ENCODE measurements at places on chromosomes 6 and 20.

DNA sequence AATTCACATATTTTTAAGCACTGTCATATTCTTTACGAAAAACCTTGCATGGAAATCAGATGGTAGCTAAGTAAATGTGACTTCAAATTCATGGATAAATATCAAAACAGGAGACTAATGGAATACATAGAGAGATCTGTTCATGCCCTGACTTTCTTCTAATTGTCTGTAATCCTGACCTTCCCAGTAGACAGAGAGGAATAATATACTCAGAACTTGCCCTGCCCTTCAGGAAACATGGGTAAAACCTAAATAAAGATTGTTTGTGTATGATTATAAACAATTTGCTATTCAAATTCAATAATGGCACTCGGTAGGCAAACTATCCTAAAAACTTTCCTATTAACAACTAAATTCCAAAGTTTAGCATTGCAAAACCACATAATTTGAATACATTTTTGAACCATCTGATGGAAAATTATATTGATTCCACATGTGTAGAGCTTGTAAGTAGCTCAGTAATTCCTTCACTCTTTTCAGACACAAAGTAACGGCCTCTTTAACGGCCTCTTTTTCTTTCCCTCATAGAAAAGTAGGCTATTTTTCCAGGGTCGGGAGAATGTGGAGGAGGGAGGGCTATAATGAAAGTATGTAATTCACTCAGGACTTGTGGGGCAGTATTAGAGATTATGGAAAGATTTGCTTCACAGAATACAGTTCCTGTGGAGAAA is 227.6 kb downstream of the ALDH8A1 start:
- DNase-seq, result no peak

DNA sequence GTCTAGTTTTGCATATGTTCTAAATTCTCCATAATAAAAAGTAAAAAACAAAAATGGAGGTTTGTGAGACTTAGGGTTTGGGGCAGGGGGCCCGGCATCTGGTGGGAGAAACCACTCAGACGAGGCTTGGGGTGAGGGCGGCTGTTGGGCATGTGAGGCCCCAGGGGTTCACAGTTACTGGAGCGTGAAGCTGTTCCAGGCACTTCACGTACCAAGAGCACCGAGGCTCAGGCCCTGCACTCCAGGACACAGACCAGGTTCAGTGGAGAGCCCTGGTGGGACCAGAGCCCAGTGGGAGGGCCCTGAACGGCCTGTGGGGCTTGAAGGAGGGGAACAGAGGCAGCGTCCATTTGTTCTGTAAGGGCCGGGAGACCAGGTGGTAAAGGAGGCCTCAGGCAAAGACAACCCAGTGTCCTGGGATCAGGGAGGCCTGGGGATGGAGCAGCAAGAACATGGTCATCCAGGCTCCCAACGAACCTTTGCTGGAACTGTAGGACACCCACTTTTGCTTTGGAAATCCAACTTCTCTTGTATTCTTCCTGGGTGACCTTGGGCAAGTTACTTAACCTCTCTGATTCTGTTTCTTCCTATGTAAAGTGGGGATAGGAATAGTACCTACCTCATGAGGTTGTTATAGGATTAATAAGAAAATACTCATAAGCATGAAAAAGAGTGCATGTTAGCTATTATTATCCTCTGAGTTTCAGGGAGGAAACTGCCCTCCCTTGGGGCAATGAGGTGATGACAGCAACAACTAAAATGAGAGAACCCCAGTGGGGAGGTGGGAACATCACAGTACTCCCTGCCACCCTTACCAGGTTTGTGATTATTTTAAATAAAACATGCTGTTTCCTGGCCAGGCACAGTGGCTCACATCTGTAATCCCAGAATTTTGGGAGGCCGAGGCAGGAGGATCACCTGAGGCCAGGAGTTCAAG is 1.1 kb upstream of the FGD2 start:
- DNase-seq, result no peak

GRCh38 chr6:45955597-45955996 is 60.1 kb downstream of the CLIC5 start:
- DNase-seq, result no peak

DNA sequence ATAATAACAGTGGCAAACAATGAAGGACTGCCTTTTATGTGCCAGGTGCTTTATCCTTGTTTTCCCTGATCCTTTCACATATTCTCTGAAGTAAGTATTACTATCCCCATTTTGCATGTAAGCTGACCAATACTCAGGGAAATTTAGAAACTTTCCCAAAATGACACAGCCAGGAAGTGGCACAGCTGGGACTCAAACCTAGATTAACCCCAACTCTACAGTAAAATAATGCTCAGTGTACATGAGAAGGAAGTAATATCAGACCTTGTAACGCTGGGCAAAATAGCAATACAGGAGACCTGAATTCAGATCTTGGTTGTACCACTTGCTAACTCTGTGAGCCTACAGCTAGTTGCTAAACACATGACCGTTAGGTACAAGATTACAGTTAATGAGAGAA is 26.8 kb upstream of the NRSN1 start:
- DNase-seq, result no peak

GRCh38 chr6:165678429-165678828 is 15.4 kb upstream of the PDE10A start:
- DNase-seq, result no peak

DNA sequence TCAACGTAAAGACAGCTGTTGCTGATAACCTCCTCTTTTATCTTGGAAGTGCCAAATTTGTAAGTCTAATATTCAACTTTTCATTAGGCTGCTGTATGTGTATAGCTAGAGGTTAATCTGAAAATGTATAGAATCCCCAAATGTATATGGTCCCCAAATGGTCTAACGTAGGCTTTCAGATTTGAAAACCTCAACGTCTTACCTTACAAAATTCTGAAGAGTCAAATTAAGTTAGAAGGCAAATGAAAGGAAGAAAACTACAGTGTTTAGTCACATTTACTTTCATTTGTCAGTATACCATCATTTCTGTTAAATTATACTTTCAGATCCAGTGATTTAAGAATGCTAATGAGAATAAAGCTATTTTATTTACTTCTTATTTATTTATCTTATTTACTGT is 256.9 kb downstream of the ARHGAP18 start:
- DNase-seq, result no peak

DNA sequence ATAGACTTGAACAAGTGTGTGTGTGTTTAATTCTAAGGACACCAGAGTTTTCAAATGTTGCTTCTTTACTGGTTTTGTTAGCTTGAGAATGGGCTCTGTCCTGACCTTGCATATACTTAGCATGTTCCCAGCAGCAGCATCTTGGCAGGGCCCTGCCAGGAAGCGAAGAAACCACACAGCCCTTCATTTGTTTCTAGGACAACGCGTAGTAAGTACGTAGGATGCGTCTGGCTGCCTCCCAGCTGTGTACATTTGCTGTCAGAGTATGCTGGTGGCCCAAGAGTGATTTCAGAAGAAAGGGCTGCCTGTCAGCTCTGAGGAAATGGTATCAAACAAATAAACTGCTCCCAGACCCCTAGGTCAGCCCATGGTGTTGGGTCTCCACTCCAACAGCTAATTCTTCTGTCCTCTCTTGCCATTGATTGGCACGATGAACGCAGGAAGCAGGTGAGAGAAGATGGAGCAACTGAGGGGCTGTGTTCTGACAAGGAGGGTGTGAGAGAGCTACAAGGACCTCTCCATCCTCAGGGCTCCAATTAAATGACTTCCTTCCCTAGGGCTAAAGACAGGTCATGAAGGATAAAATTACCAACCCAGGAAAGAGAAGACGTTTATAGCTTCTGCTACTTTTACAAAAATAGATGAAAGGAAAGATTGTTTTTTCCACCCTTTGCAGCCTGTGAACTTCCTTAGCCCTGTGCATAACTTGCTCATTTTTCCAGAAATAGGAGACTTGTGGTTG is 55.9 kb upstream of the HDDC2 start:
- DNase-seq, result no peak

DNA sequence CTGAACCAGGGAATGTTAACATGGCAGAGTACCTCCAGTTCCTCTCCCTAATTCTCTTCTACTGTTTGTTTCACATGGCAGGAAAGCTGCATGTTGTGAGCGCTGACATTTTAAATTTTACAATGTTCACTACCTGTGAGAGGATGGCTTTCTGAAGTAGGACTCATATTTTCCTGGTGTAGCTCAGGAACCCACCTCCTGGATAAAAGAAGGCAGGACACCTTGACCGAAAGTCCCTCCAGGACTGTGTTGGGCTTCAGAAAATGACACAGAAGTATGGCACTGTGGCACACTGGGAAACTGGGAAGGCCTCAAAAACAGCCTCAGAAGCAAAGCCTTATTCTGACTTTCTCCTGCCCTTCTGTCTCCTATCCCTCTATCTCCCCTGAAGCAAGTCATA is 33.3 kb downstream of the PTPRK start:
- DNase-seq, result no peak

- no peak for DNase-seq
Measured at GRCh38 chr20:52060794-52061714, 130.5 kb downstream of the ZFP64 start.

DNA sequence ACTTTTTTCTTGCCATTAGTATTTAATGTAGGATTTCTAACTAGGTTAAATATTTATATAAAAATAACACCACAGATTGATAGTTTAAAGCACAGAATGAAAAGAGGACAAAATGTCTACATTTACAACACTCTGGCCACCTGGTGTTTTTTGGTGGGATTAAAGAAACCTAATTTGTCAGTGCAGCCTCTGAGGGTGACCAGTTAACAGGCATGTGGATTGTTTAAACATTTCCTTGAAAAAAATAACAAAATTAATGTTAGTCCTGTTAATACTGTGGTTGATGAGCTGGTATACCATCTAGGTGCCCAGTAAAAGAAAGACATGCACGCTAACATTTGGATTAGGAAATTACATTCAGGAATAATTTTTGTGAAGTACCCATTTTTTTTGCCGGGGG is 8.8 kb downstream of the SLC9A8 start:
- no peak for DNase-seq

DNA sequence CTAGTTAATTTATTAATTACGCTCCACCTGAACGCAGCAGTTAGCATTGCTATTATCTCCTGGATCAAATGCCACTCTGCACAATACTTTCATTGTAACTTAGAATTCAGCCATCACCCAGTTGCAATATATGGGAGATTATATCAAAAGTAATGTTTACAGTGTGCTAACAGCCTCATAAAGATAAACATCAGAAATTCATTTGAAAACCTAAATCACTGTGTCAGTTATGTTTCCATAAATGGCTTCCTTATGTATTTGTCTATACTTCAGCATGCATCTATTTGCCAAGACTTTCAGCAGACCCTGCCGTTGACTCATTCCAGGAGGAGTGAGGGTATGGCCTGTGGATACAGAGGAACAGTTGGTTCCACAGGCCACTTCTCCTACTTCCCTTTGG is 300.1 kb downstream of the TFAP2B start:
- DNase-seq, result no peak

DNA sequence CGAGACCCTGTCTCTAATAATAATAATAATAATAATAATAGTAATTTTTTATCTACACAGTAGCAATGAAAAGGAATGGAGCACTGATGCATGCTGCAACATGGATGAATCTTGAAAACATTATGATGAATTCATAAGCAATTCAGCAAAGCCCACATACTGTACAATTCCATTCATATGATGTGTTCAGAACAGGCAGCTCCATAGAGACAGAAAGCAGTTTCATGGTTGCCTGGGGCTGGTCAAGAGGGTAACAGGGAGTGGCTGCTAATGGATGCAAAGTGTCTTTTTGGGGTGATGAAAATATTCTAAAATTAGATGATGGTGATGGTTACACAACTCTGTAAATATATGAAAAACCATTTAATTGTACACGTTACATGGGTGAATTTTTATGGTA is 43.6 kb downstream of the SLC24A3 start:
- no peak for DNase-seq

DNA sequence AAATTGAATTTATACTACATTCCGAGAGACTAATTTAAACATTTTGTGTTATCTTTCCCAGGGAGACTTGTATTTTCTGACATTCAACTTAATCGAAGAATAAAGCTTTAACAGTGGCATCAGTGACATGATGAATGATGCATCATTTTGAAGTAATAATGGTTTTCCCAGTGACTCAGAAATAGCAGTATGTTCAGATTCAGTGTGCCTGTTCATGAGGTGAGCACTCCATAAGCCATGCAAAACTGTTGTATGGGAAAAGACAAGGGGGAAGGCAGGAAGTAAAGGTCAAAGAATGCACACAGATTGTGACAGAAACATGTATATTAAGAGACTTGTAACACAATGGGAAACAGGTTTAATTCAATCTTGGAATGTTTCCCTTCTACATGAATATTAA is 1348.2 kb upstream of the GJE1 start:
- DNase-seq, result no peak

DNA sequence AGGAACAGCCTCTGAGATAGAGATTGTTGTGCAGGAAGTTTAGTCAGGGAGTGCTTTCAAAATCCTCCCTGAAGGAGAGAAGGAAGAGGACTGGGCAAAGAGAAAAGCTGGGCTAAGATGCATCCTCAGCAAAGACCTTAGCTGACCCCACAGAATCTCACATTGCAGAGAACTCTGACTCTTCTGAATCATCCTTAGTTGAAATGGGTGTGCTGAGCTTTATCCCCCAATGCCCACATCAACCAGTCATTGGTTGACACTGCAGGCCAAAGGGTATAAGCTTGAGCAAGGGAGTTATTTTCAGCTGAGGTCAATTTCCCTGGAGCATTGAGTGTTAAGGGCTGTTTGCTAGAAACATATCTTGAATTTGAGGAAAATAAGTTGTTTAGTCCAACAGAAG is 732.2 kb downstream of the CBLN4 start:
- no peak for DNase-seq

- no peak for DNase-seq
Measured at GRCh38 chr6:11785415-11785773, 6.8 kb upstream of the ADTRP start.

GRCh38 chr6:144769142-144769541 is 484.0 kb downstream of the UTRN start:
- DNase-seq, result no peak

DNA sequence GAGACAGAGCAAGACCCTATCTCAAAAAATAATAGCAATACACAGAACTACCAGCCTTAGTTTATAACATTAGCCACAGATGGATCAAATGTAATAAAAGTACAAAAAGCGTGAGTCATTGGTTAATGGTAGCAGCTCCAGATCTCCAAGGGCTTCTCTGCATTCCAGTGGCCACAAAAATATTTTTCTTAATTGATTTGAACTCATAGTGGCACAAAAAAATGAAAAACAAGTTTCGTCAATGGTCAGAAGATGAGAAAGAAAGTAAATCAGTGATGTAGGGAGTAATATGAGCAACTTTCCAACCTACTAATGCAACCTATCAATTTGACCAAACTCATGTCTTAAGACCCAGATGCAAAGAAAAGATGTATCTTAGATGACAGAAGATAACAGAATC is 79.6 kb downstream of the CEP57L1 start:
- DNase-seq, result no peak

GRCh38 chr6:37696841-37697662 is 631 bp downstream of the MDGA1 start:
- DNase-seq, result no peak

GRCh38 chr6:15927531-15928225 is 201.2 kb upstream of the MYLIP start:
- no peak for DNase-seq

DNA sequence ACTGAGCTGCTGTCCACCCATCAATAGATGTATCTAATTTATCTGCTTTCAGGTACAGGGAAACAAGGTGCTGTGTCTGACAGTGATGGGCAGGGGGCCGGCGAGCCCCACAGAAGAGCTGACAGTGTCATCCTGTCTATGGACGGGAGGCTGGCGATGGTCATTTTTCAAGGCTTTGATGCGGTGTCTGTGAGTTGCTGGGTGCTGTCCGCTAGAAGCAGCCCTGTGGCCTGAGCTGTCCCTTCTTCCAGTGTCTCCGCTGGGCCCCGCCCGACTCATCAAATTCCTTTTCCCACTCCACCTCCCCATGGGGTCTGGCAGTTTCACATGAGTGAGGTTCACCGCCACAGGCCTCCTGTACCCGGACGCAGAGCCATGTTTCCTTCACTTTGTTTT is 161.4 kb upstream of the PMEPA1 start:
- no peak for DNase-seq

Measured in stimulated activated CD8-positive, alpha-beta memory T cell treated with anti-CD3 and anti-CD28 coated beads, Interleukin-7, amount 100 ng/mL, for 24 hours (primary cell).